ENCODE measurements at places on chromosomes 16 and 17. TPM values are rescaled to one million over a fixed set of nuclear protein-coding genes. Genes with fewer than 3 reads are reported as not detected.

MSRB1 gene
- 49.4 TPM for total RNA-seq

DNA sequence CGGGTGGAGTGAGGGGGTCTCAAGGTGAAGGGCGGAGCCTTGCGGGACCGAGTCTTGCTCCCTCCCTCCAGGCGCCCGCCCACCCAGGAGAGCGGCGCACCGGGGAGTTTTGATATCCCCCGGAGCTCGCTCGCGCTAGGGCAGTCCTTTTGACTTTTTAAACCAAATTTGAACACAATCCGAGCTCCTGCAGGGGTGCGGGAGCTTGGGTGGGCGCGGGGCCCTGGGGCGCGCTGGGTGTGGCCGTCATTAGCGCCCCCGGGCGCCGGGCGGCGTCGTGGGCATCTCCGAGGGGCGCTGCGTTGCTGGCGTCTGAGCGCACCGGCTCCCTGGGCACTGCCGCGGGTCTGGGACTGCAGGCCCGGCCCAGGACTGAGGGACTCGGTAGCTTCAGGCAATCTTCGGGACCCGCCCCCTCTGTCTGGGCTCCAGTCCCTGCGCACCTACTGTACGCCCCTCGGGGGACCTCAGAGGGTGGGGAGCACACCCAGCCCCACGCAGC is 10.9 kb downstream of the MAF start:
- H3K4me1 ChIP-seq = no peaks in the 10 kb centered on the region
- H3K4me3 ChIP-seq = no peak overlapping the region
- no peak overlapping the region for H3K27ac ChIP-seq
- no peak for DNase-seq
- H3K36me3 ChIP-seq = no peaks in the 10 kb centered on the region
- H3K27me3 ChIP-seq = peaks cover 83% of the 10 kb centered on the region

DNA sequence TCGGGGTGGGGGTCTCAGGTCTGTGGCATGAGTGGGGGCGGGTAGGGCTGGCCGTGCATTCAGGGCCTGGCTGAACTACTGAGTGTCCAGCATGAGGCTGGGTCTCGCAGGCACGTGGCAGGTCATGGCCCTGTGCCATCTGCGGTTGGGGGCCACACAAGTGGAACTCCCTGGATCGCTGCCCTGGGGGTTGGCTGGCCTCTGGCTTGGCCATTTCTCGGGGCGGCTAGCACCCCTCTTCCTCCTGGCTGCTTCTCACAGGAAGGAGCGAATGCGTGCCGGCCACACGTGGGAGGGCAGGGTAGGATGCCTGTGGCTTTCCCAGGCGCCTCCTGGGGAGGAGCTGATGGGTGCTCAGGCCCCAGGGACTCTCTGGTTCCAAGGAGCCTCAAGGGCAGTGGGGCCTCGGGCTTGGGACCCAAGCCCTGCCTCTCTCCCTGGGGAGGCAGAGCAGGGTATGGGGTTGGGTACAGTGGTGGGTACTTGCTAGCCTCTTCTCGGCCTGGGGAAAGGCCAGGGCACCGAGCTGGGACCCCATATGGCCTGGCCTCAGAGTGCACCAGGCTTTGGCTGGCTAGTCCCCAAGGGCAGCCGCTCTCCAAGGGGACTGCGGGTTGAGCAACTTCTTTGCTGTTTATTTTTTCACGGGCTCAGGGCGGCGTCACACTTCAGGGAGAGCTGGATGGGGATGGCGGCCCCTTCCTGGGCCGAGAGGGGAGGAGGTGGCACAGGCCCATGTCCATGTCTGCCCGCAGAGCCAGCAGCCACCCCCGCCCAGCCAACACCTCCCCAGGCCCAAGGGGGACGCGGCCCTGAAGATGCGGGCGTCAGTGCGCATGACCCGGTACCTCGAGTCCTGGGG is 37.5 kb downstream of the ADCY7 start:
- no peaks in the 10 kb centered on the region for H3K36me3 ChIP-seq
- no peak for DNase-seq
- H3K27me3 ChIP-seq = no peaks in the 10 kb centered on the region

B4GALNT2 gene
- total RNA-seq = not detected

DNA sequence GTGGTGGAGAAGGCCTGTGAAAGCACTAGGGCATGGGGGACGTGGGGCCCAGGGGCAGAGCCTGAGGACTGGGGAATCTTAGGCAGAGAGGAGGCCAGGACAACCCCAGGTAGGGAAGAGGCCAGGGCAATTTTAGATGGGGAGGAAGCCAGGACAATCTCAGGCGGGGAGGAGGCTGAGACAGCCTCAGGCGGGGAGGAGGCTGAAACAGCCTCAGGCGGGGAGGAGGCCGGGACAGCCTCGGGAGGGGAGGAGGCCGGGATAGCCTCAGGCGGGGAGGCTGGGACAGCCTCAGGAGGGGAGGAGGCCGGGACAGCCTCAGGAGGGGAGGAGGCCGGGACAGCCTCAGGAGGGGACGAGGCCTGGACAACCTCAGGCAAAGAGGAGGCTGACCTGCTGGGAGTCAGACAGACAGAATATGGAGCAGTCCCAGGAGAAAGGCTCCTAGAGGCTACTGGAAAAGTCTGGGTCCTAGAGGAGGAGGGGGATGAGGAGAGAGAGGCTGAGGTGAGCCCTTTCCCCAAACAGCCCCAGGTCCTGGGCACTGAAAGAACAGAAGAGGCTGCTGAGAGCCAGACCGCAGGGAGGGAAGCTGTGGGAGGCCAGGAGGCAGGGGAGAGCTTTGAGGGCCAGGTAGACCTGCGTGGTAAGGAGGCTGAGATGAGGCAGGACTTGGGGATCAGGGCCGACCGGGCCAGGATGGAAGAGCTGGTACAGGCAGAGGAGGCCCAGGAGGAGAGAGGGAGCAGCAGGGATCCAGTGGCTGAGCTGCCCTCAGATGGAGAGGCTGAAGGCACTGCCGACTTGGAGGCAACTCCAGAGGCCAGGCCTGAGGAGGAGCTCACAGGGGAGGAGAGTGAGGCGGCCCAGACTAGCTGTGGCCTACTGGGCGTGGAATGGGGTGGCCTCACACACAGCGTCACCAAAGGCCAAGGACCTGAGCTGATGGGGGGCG is 1.6 kb downstream of the APOBR start:
- H3K4me1 ChIP-seq = peaks cover 31% of the 10 kb centered on the region
- no peak for DNase-seq
- H3K4me3 ChIP-seq = no peak overlapping the region
- no peaks in the 10 kb centered on the region for H3K27me3 ChIP-seq
- H3K36me3 ChIP-seq = no peaks in the 10 kb centered on the region
- no peak overlapping the region for H3K27ac ChIP-seq

YPEL2 gene
- 11.6 TPM for total RNA-seq

GRCh38 chr17:39683295-39683939 is 4.4 kb downstream of the PGAP3 start:
- H3K27me3 ChIP-seq = no peaks in the 10 kb centered on the region
- DNase-seq = no peak
- peaks cover 10% of the 10 kb centered on the region for H3K4me1 ChIP-seq
- no peaks in the 10 kb centered on the region for H3K36me3 ChIP-seq

- 0 out of 2 replicates have a peak, but pooled peaks cover 10% of the 10 kb centered on the region for H3K36me3 ChIP-seq
- H3K4me1 ChIP-seq = peaks cover 30% of the 10 kb centered on the region
- no peak overlapping the region for H3K27ac ChIP-seq
- no peak overlapping the region for H3K4me3 ChIP-seq
- DNase-seq = no peak
Measured at GRCh38 chr16:66554495-66554894, 2.1 kb downstream of the CKLF start.

DNA sequence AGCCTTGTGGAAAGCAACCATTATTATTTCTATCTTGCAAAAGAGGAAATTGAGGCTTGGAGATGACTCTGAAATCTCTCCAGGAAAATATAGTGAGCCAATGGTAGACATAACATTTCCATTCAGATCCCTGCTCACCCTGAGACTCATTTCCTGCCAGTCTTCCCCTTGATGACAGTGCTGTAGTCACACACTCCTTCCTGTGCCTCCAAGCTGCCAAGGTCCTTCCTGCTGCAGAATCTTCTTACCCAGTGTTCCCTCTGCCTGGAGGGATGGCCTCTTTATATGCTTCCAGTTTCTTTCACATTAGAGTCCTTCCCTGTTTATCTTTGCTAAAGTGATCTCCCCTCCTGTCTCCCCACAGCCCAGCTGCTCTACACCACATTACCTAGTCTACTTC is 648.1 kb downstream of the TOX3 start:
- H3K27ac ChIP-seq = no peak overlapping the region
- H3K4me1 ChIP-seq = no peaks in the 10 kb centered on the region
- H3K36me3 ChIP-seq = no peaks in the 10 kb centered on the region
- H3K27me3 ChIP-seq = no peaks in the 10 kb centered on the region

KRT14 gene
- 2.5 TPM for total RNA-seq

TPSD1 gene
- total RNA-seq = not detected

HS3ST6 gene
- not detected for total RNA-seq

DNA sequence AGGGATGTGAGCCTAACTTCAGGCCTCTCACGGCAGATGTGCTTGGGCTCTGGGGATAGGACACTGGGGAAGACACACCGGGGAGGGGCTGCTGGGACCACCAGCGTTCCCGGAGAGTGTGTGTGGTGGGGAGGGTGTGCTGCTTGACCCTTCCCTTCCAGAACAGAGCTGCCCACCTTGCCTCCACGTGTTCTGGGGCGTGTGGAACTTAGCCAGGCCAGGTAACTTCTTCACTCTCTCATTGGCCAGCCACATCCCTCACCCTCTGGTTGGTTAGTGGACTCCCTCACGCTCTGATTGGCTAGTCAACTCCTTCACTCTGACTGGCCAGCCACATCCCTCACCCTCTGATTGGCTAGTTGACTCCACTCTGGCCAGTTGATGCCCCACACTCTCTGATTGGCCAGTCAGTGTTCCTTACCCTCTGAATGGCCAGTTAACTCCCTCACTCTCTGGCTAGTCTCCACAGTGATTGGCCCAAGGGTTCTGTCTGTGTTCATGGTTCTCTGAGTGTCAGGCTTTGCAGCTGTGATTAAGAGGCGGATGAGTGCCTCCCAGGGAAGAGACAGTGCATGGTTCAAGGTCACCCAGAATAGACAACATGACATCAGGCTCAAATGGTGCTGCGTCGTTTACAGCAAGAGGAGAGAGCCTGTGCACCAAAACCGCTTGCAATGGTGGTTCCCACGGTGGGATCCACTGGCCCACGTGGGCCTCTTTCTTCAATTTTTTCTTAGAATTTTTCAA is 10.0 kb downstream of the TMEM235 start:
- DNase-seq = no peak
- H3K4me1 ChIP-seq = no peaks in the 10 kb centered on the region
- H3K36me3 ChIP-seq = no peaks in the 10 kb centered on the region
- H3K4me3 ChIP-seq = no peak overlapping the region

- H3K36me3 ChIP-seq = no peaks in the 10 kb centered on the region
- H3K4me3 ChIP-seq = no peak overlapping the region
- no peaks in the 10 kb centered on the region for H3K27me3 ChIP-seq
- no peak for DNase-seq
Measured at GRCh38 chr16:14509675-14510132, 120.4 kb downstream of the PARN start.

- H3K4me1 ChIP-seq = no peaks in the 10 kb centered on the region
- H3K27me3 ChIP-seq = peaks cover 39% of the 10 kb centered on the region
- no peak overlapping the region for H3K27ac ChIP-seq
- DNase-seq = no peak
- no peaks in the 10 kb centered on the region for H3K36me3 ChIP-seq
Measured at GRCh38 chr17:73803964-73804435, 159.8 kb upstream of the SDK2 start.

- no peak overlapping the region for H3K4me3 ChIP-seq
- H3K27me3 ChIP-seq = no peaks in the 10 kb centered on the region
- DNase-seq = no peak
- no peak overlapping the region for H3K27ac ChIP-seq
- no peaks in the 10 kb centered on the region for H3K36me3 ChIP-seq
Measured at GRCh38 chr16:81680444-81681275, 98.4 kb upstream of the PLCG2 start.

DNA sequence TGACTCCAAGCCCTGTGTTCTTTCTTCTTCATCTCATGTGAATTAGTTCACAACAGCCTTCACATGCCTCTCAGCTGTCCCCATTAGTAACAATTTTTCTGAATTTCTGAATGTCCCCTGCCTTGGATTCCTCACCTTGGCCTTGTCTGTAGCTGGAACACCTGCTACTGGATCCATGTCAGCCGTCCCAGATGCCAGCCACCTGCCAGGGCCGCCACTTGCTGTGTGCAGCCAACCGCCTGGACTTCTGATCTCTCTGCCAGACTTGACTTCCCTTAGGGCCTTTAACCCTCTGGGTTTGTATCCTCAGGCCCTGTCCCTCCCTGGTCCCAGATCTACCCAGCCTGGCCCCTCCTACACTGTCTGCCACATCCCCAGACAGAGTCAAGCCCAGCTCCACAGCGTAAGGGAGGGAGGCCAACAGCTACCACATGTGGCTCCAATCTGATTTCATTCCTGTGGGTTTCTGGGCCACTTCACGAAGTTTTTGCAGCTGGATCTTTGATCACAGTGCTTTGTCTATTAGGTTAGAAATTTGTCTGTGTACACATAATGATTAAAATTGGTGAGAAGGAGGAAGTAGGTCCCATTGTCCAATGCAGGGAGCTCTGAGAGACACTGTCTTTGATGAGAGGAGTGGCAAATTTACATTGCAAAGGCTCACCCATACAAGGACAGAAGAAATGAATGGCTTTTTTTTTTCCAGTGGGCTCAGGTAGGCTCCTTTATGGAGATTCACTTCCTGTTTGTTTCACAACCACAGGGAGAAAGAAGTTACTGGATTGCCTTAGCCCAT is 15.3 kb downstream of the MPP2 start:
- no peak overlapping the region for H3K4me3 ChIP-seq
- no peaks in the 10 kb centered on the region for H3K4me1 ChIP-seq
- peaks cover 7% of the 10 kb centered on the region for H3K27me3 ChIP-seq
- H3K27ac ChIP-seq = no peak overlapping the region
- no peaks in the 10 kb centered on the region for H3K36me3 ChIP-seq
- DNase-seq = no peak

GRCh38 chr17:58710948-58711552 is 18.6 kb downstream of the RAD51C start:
- no peak overlapping the region for H3K4me3 ChIP-seq
- H3K36me3 ChIP-seq = no peaks in the 10 kb centered on the region

DNA sequence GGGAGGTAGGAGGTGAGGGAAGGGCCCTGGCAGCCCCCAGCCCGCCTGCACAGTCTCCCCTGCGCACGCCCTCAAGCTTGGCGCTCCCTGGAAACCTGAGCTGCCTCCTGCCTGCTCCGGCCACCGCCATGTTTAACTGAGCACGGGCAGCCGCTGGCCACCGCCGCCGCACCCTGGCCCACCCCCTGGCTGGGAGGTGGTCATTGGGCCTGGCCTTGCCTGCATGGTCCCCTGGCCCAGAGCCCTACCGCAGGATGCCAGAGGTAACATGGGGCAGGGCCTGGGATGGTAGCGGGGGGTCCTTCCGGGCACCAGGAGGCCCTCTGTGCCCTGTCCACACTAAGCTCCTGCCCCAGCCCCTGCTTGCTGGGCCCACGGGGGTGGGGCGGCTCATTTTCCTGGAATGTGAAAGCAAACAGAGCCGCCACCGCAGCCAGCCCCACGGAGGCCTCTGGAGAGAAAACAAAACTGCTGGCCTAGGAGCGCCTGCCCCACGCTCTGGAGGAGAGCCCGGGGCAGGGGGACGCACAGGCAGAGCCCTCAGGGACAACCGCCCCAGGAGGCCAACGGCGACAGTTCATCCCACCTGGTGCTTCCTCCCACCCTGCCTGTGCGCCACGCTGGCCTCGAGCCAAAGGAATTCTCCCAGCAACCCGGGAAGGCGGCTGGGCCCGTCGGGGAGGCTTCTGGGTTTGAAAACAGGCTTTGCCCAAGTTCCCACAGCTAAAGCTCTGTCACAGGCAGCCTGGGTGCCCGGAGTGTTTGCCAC is 8.9 kb downstream of the NHERF2 start:
- DNase-seq = no peak
- H3K27ac ChIP-seq = no peak overlapping the region
- H3K36me3 ChIP-seq = no peaks in the 10 kb centered on the region
- H3K27me3 ChIP-seq = no peaks in the 10 kb centered on the region

All from PC-9 (cell line).